ENCODE measurements at places on chromosomes 2 and 18. TPM values are rescaled to one million over a fixed set of nuclear protein-coding genes. Genes with fewer than 3 reads are reported as not detected.
A peak's percentile ranks its signal among the peaks of the same experiment; 100 is the strongest.

Gene LIMS1
- total RNA-seq: 219 TPM

DNA sequence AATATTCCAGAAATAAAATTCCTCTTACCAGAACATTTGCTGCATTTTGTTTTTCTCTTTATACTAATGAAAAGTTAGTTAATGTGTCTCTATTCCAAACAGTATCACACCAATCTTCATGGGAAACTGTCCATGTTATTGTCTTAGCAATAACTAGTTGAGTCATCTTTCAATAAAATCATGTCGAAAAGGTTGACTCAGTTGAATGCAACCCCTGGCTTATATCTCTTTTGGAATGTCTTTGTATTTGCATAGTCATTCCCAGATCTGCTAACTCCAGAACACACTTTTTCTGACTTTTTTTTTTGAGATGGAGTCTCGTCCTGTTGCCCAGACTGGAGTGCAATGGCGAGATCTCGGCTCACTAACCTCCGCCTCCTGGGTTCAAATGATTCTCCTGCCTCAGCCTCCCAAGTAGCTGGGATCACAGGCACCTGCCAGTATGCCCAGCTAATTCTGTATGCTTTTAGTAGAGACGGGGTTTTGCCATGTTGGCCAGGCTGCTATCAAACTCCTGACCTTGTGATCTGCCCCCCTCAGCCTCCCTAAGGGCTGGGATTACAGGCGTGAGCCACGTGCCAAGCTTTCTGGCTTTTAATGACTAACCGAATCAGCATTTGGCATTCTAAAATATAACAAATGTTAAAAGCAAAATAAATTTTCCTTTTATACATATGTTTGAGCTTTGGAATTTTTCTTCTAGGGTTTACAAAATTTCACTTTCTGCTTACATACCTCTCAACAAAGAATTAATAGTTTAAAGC is 133.2 kb upstream of the GULP1 start:
- H3K4me1 ChIP-seq: no peaks in the 10 kb centered on the region
- H3K36me3 ChIP-seq: no peaks in the 10 kb centered on the region
- DNase-seq: no peak

GRCh38 chr2:96933305-96934181 is 52.8 kb downstream of the FAM178B start:
- H3K4me1 ChIP-seq: peaks cover under 1% of the 10 kb centered on the region
- H3K36me3 ChIP-seq: no peaks in the 10 kb centered on the region

DNA sequence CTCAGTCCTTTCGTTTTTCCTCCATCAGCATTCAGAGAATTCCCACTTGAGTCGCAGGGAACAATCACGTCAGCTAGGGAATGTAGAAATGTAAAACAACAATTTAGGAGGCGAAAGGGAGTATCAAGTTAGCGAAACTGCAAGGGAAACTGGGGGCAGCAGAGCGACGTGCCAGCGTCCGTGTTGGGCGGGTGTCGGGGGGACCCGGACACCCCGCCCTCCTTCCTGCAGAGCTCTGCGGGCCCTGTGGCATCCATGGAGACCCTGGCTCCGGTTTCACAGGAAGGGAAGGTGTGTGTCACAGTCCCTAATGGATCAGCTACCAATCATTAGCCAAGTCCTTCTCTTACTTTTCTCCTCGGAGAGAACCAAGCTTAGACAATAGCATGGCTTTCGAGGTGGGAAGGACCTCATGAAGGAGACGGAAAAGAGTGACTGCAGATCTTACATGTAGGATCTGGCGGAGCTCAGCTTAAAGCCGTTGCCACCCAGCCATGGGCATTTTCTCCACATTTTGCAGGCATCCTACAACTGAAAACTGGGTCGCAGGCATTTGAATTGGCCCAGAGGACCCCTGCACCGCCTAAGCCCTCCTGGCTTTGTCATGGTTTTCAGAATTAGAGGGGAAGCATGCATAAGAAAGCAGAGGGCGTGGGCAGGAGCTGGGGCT is 33.7 kb downstream of the SOX11 start:
- H3K4me1 ChIP-seq: no peaks in the 10 kb centered on the region
- DNase-seq: no peak
- no peak overlapping the region for H3K27ac ChIP-seq
- no peaks in the 10 kb centered on the region for H3K36me3 ChIP-seq

GRCh38 chr2:128308284-128308731 is 10.4 kb downstream of the HS6ST1 start:
- DNase-seq: peak; percentile 59
- no peaks in the 10 kb centered on the region for H3K36me3 ChIP-seq
- no peaks in the 10 kb centered on the region for H3K27me3 ChIP-seq
- peaks cover 87% of the 10 kb centered on the region for H3K4me1 ChIP-seq
- no peak overlapping the region for H3K4me3 ChIP-seq

GRCh38 chr2:215758691-215759090 is 254.7 kb downstream of the MREG start:
- no peaks in the 10 kb centered on the region for H3K36me3 ChIP-seq
- no peak overlapping the region for H3K4me3 ChIP-seq
- no peaks in the 10 kb centered on the region for H3K27me3 ChIP-seq
- DNase-seq: no peak
- no peaks in the 10 kb centered on the region for H3K4me1 ChIP-seq

Gene CNGA3
- not detected for total RNA-seq

GRCh38 chr2:131154071-131154531 is 49.0 kb downstream of the PLEKHB2 start:
- no peaks in the 10 kb centered on the region for H3K36me3 ChIP-seq
- no peak overlapping the region for H3K4me3 ChIP-seq
- no peaks in the 10 kb centered on the region for H3K27me3 ChIP-seq
- H3K27ac ChIP-seq: no peak overlapping the region
- peak; percentile 34 for DNase-seq

GRCh38 chr2:133568172-133568571 is at the start of gene NCKAP5:
NCKAP5 (minus strand) TSS chr2:133568463; CDS start chr2:133517526, 50,937 bp downstream.
- H3K27ac ChIP-seq: peak within 1 kb of the TSS; percentile 58
- peaks cover 3% of the 10 kb centered on the region for H3K4me1 ChIP-seq
- no peaks in the 10 kb centered on the region for H3K27me3 ChIP-seq

- peak overlapping the region; percentile 11 for H3K27ac ChIP-seq
- no peaks in the 10 kb centered on the region for H3K27me3 ChIP-seq
- no peaks in the 10 kb centered on the region for H3K36me3 ChIP-seq
Measured at GRCh38 chr2:64839844-64840243, 149.4 kb upstream of the SLC1A4 start.

GRCh38 chr18:11071300-11071699 is 78.1 kb downstream of the PIEZO2 start:
- no peak overlapping the region for H3K27ac ChIP-seq
- DNase-seq: no peak
- no peak overlapping the region for H3K4me3 ChIP-seq
- no peaks in the 10 kb centered on the region for H3K27me3 ChIP-seq
- H3K4me1 ChIP-seq: no peaks in the 10 kb centered on the region

Gene DSG4
- total RNA-seq: not detected

Gene PTPRN
- not detected for total RNA-seq

DNA sequence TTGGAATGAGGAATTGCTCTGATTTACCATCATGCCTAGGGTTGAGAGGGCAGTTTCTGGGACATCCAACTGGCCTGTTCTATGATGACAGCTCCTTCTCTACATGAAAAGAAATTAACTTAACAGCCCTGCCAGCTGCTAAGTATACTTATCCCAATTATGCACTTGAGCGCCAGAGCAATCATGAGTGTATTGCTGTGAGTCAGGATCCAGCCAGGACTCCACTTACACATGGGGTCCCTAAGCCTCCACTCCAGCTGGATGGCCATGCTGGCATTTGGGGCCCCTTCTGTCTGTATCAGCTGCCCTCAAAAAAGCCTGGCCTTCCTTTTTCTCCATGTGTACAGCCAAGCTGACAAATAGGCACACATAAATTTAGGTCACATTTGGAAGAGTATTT is 481.9 kb downstream of the TMX3 start:
- DNase-seq: no peak
- no peak overlapping the region for H3K4me3 ChIP-seq
- no peaks in the 10 kb centered on the region for H3K27me3 ChIP-seq
- H3K27ac ChIP-seq: no peak overlapping the region

Gene DNER
- total RNA-seq: 0.54 TPM

Gene GORASP2
- 54.6 TPM for total RNA-seq

Gene ADD2
- 2.6 TPM for total RNA-seq

GRCh38 chr2:27638709-27639108 is 9.9 kb downstream of the GPN1 start:
- no peak overlapping the region for H3K27ac ChIP-seq
- DNase-seq: no peak
- peaks cover 12% of the 10 kb centered on the region for H3K36me3 ChIP-seq
- no peaks in the 10 kb centered on the region for H3K4me1 ChIP-seq
- H3K27me3 ChIP-seq: no peaks in the 10 kb centered on the region
